ENCODE measurements at places on chromosomes 3 and 15. TPM values are rescaled to one million over a fixed set of nuclear protein-coding genes. Genes with fewer than 3 reads are reported as not detected.

Gene ALDH1L1
- total RNA-seq = 54.7 TPM

Gene ZNF35
- 7.9 TPM for total RNA-seq

Gene ABI3BP
- 9.3 TPM for total RNA-seq

Gene ROBO1
- total RNA-seq = 9.9 TPM

Gene RLBP1
- total RNA-seq = not detected

Gene MAGEF1
- 31.1 TPM for total RNA-seq

Gene TRPM1
- not detected for total RNA-seq

Gene ZNF660
- 6.3 TPM for total RNA-seq

Gene TGM5
- not detected for total RNA-seq

Gene ASTE1
- 3.4 TPM for total RNA-seq

Data from body of pancreas (tissue), 4 donors.